ENCODE measurements at places on chromosomes 5 and 9. TPM values are rescaled to one million over a fixed set of nuclear protein-coding genes. Genes with fewer than 3 reads are reported as not detected.

DNA sequence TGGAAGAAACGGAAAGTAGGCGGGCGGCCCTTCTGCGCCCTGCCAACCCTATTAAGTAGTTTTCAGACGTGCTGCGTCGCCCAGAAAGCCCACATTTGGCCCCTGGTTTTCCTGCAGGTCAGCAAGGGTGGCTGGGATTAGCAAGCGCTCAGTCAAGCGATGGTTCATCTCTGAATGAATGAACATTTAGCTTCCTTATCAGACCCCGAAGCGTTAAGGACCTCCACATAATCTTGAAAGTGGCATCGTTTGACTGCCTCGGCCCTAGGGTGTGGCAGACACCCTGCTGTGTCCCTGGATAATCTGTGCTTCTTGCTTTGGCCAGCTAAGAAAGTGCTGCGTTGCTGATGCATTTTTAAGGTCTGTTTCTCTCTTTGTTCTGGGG lies 684 bp downstream of the TOR1B start:
- no peak for DNase-seq

GRCh38 chr5:172745838-172746237 lies 25.2 kb downstream of the DUSP1 start:
- DNase-seq = no peak

DNA sequence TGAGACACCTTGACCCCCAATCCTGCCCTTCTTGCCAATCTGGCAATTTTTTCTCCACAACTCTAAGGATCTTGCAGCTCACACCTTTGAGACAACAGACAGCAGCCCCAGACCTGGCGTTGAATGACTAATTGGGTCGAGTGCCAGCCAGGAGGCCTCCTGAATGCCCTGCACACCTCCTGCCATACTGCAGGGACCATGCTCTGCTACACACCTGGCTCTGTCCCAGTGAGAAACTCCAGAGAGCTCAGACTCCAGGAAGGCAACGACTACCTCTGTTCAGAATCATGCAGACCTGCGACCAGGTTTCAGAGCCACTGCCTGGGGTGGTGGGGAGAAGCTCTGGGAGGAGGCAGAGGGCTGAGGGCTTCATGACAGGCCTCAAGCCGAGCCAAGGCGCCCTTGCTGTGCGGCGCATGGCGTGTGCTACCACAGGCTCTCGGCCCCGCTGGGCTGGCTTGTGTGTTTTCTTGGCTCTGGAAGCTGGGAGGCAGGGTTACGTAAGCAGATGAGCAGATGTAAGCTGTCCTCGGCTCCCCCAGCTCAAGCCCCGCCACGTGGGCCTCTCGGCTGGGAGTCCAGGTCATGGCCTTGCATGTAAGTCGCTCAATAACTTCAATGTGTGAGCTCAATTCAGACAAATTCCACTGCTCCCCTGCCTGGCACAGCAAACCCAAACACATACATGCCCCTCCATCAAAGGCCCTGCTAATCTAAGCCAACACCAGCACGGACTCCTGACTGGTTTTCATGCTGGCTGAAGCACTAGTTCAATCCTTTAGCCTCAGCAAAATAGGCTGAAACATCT lies 27.5 kb downstream of the B4GALT1 start:
- no peak for DNase-seq

GRCh38 chr9:35510754-35511428 lies 21.0 kb downstream of the RUSC2 start:
- DNase-seq = no peak

GRCh38 chr9:10251490-10251889 lies 361.3 kb downstream of the PTPRD start:
- no peak for DNase-seq

ALDOB gene
- total RNA-seq = not detected

All from glomerular endothelial cell (primary cell).